ENCODE measurements at places on chromosomes 7 and 10. TPM values are rescaled to one million over a fixed set of nuclear protein-coding genes. Genes with fewer than 3 reads are reported as not detected.
A peak's percentile ranks its signal among the peaks of the same experiment; 100 is the strongest.

GRCh38 chr10:123863183-123863575 is 28.4 kb downstream of the CPXM2 start:
- no peak for DNase-seq

CALCR gene
- total RNA-seq, result not detected

DNA sequence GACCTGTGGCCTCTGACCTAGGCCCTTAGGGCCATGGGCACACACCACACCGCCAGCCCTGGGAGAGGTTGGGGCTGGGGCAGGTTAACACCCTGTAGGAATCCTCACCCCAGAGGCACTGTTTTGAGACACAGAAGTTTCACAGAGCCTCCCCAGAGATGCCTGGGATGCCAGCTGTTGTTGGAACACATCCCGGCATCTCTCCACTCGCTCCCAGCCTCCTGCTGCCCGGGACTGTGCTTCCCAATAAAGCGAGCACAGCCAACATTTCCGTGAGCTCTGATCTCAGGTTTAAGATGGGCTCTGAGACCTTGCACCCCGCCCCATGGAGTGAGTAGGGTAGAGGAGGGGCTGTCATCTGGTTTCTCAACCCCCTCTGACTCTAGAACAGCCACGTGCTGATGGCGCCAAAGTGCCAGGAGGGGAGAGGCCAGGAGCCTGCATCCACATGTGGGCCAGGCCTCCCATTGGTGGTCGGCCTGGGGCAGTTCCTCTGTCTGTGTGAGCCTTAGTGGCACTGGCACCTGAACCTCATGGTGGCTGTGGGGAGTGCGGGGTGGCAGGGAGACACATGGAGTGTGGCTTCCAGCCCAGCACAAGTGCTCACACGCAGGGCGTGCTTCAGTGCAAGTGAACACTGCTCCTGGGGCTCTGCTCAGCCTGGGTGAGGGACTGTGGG is 54.7 kb downstream of the RASGEF1A start:
- no peak for DNase-seq

ANKRD30A gene
- total RNA-seq, result not detected

CFAP46 gene
- 0.37 TPM for total RNA-seq

CFAP43 gene
- total RNA-seq, result 0.34 TPM

- DNase-seq, result no peak
These were observed 2.5 kb downstream of the SLK start for GRCh38 chr10:103969436-103969835.

- no peak for DNase-seq
These were observed 51.9 kb upstream of the TCERG1L start for GRCh38 chr10:131363416-131363815.

DNA sequence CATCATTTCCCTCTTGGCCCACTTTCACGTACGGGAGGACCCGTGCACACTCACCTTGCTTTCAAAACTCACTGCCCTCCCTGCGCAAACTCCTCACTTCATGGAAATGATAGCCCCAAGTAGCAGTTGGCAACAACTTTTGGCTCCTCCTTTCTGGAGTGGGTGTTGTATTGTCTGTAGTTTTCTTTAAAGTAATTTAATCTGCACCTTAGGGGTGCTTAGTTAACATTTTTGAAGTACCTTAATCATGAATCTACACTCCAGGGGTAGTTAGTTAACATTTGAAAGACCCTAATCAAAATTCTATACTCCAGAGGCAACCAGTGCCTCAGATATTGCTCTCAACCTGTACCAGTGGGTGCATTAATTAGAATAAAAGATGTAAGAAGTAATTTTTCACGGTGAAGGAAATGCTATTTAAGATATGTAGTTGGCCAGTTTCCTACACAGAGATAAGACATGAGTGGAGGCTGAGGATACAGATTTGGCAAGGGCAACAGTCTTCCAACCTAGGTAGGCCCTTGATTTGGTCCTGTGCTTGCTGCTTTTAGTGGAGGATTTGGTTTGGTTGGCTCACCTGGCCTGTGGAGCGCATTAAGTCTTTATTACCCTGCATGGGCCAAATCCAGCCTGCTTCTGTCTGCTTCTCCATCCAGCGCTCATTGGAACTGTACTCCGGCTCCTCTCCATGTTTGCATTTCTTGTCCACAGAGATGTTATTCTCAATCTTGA is 93.0 kb downstream of the EXOC4 start:
- no peak for DNase-seq

- no peak for DNase-seq
These were observed 51.8 kb downstream of the ARHGAP22 start for GRCh38 chr10:48552946-48553564.

DNA sequence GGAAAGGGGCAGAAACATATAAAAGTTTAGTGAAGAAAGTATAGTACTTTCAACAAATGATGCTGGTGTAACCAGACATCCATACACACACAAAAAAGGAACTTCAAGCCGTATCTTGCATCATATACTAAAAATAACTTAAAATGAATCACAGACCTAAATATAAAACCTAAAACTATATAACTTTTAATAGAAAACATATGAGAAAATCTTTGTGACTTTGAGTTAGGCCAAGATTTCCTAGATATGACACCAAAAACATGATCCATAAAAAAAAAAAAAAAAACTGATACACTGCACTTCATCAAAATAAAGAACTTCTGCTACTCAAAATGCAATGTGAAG is 40.9 kb downstream of the NUDCD3 start:
- no peak for DNase-seq

- DNase-seq, result no peak
These were observed 238.6 kb upstream of the PFKP start for GRCh38 chr10:2828741-2829140.

DAGLB gene
- 26.8 TPM for total RNA-seq

DNA sequence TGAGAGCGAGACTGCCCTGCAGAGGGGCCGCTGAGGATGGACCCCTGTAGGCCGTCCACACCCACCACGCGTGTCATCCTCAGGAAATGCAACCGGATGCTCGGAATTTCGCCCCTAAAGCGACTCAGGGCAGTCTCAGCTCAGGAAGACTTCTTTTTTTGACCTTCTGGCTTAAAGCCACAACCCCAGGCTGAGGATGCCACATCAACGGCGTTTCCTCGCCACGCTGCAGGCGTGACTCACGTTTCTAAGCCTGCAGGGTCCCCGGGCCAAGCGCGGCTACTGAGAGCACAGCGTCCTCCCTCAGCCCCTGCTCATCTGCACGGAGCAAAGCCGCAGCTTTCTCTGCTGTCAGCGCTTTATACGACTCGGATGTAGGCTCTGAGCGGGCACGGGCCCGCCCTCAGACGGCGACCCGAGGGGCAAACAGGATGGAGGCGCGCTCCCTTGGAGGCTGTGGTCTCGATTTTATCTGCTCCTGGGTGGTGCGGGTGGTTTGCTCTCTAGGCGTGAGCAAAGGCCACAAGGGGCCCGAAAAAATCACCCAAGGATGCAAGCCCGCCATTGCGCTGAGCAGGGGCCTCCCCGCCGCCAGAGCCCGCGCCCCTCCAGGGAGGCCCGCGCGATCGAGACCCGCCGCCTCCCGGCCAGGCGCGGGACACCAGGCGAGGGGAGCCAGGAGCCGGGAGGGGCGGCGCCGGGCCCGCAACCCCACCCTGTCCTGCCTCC is 726 bp upstream of the INSIG1 start:
- peak; percentile 71 for DNase-seq

- no peak for DNase-seq
These were observed 206.8 kb downstream of the CUX1 start for GRCh38 chr7:102024005-102024768.

DNA sequence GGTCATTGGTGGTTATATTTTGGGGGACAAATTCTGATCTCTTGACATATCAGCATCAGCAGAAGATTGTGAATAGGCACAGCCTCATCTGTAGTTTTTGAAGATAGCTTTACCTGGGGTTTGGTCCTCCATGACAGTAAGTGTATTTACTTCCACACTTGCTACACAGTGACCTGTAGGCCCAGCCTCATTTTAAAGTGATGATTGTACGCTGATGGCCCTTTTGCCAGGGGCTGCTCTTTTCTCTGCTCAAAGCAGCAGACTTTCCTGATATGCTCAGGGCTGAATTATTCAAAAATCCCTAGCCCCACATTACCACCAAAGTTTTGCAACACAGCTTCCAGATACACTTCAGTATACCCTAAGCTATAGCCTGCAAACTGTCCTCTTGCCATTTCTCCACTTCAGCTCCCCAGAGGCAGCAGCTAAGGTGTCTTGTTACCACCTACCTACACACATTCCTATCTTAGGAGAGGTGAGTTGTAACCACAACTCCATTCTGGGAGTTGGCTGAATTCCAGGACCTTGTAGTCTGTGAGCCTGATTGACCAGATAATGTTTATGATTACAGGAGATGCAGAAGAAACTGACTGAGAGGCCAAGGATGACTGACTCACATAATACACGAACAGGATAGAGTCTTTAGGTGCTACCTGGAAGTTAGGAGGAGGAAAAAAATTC is 6.0 kb downstream of the ASB4 start:
- no peak for DNase-seq

ZPBP gene
- not detected for total RNA-seq

SH2D4B gene
- total RNA-seq, result not detected

GRCh38 chr7:119436882-119437281 is 836.1 kb upstream of the KCND2 start:
- no peak for DNase-seq

DNA sequence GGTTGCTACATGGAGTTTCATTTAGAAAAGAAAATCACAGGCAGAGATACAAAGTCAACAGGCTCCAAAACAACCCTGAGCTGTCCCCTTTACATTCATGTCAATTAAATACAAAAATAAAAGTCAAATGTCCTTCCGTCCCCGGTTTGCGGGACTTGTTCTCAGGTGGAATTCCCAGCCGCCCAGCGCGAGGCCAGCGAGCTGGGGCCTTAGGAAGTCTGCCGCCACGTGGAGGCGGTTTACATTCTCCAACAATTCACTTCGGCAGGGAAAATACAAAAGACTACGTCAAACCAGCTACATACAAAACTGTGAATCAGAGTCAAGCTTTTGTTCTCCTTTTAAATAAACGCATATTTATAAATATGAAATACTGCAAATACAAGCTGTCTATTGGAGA is 25.3 kb upstream of the DDC start:
- DNase-seq, result no peak

- no peak for DNase-seq
These were observed 1.6 kb downstream of the CCDC71L start for GRCh38 chr7:106659166-106659962.
